GM23338 (cell line): ENCODE measurements at places on chromosomes 4 and X.

DNA sequence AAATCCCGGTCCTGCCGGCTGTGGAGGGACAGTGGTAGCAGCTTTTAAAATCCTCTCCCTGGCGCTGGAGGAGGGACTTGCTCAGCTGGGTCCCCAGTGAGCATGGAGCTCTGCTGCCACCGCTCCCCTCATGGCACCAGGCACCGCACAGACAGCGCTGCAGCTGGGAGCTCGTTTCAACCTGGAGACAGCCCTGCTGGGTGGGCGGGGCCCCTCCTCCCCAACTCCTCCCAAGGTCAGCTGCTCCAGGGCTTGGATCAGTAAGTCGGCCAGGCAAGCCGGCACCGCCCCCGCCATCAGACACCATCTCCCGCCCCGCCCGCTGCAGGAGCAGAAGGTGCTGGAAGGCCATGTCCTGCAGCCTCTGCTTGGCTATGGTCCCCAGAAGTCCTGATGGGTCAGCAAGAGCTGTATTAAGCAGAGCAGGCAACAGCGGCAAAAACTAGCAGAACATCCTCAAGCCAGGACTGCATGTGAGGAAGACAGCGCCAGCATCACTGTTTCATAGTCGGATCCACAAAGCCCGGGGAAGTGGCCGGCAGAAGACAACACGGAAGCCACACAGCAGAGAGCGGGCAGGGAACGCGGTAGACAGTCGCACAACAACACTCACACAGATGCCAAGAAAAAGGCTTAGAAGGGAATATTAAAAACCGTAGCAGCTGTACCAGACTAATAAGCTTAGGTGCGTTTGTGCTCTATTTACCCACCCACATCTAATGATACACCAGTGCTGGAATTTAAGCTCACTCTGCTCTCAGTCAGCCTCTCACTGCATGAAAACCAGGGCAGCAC is 16.2 kb downstream of the ZFYVE28 start:
- DNase-seq = peak; percentile 75

GRCh38 chrX:136166221-136166855 is 19.0 kb downstream of the FHL1 start:
- peak; percentile 30 for DNase-seq

- no peak for DNase-seq
These were observed 23.1 kb downstream of the EIF4E start for GRCh38 chr4:98905839-98906238.

- DNase-seq = no peak
These were observed 14.0 kb upstream of the GPKOW start for GRCh38 chrX:49137492-49137891.

DNA sequence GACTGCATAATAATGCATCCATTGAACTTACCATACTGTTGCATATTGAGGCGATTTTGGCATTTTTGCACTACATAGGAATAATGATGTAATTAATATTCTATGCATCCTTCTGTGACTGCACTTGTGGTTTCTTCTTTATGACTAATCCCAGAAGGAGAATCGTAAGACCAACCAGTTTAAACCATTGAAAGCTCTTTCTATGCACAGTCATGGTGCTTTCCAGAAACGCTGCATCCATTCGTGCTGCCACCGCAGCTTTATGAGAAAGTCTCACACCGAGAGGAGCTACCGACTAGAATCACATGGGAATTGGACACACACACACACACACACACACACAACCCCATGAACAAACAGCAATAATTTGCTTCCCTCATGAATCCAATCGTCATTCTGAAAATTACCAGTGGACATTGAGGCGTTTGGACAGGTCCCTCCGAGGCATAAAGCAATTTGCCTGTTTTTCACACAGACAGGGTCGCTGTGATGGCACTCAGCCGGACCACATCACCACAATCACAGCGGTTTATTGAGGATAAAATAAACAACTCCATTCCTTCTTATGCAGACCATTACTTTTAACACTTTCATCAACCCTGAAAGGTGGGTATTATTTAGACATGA is 64.2 kb downstream of the PACRGL start:
- DNase-seq = no peak
